ENCODE measurements at places on chromosomes 2 and 18.

DNA sequence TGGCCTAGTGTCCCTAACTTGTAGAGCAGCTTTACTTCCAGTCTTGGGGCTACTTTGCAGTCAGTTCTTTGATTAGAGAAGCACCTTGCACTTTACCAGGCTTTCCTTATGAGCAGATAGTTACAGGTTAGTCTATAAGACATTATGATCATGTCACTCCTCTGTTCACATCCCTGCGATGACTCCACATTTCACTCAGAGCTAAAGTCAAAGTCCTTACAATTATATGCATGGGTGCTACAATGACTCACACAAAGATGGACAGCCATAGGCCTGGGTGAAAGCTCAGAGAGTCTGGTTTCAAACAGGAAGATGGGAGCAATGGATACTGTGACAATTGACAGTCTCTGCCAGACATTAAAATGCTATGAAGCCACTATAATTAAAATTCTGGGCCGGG lies 27.1 kb upstream of the SSB start:
- DNase-seq, result no peak

GRCh38 chr2:1823187-1824169 lies 79.2 kb upstream of the PXDN start:
- no peak for DNase-seq

DNA sequence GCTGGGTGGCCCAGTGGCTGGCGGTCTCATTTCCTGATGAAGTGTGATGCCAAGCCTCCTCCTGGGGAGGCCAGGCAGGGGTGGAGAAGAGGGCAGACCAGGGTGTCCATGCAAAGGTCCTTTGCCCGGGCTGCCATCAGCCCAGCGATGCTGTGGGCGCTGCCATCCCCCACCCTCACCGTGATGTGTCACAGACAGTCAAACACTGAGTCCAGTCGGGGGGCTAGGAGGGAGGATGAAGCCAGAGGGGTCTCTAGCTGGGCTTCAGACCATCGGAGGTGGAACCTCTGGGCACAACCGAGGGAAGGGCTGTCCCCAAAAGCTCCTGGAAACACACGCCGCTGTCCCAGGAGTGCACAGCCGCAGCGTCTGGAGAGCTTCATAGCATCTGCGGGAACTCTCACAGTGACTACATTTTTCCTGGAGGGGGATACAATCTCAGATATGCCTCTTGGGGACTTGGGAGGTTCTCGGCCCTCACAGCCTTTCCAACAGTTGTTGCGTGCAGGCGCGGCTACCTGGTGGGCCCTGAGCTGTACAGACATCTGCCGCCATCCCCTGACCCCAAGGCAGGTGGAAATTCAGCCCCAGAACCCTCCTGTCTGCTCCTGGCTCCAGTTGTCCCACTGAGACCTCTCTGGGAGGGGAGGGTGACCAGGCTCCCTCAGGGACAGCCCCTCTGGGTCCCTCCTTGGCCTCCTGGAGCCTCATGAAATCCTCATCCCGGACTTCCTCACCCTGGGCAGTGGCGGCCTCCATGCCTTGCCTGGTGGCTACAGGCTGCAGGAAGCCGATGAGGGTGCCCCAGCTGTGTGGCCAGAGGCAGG lies 26.5 kb upstream of the OTOS start:
- no peak for DNase-seq

DNA sequence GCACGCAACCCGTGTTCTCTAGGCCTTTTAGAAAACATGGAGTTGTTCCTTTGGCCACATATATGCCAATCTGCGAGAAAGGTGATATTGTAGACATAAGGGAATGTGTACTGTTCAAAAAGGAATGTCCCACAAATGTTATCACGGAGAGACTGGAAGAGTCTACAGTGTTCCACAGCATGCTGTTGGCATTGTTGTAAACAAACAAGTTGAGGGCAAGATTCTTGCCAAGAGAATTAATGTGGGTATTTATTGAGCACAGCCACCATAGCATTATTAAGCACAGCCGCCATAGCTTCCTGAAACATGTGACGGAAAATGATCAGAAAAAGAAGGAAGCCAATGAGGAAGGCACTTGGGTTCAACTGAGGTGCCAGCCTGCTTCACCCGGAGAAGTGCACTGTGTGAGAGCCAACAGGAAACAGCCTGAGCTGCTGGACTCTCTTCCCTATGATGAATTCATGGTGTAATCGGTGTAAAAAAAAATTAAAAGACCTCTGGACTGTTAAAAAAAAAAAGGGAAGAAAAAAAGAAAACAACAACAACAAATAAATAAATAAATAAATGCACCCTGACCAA lies 29.0 kb upstream of the REL start:
- DNase-seq, result no peak

GRCh38 chr2:38239452-38239851 lies 137.6 kb downstream of the ATL2 start:
- DNase-seq, result no peak

- peak; percentile 9 for DNase-seq
These were observed 165.6 kb downstream of the INHBB start for GRCh38 chr2:120511536-120511935.

GRCh38 chr18:48896326-48896874 lies 54.4 kb downstream of the SMAD7 start:
- DNase-seq, result no peak

GRCh38 chr2:201887773-201888425 lies 81.6 kb downstream of the CDK15 start:
- no peak for DNase-seq

DNA sequence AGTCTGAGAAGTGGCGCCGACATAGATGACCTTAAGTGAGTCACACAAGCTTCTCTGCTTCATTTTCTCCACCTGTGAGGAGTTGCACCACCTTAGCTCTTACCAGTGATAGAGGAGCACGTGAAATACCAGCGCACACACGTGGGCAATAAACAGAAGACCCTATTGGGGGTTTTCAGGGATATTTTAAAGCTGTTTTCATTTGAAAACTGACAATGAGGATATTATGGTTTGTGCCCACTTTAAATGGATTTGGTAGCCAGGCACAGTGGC lies 47.3 kb upstream of the FZD7 start:
- no peak for DNase-seq

- DNase-seq, result no peak
These were observed 83.2 kb upstream of the EPHA4 start for GRCh38 chr2:221655300-221655699.

GRCh38 chr2:126858013-126858412 lies 40.7 kb upstream of the TEX51 start:
- no peak for DNase-seq

- DNase-seq, result no peak
These were observed 23.0 kb upstream of the HS6ST1 start for GRCh38 chr2:128341621-128342020.

- no peak for DNase-seq
These were observed 368.3 kb downstream of the RAD51AP2 start for GRCh38 chr2:17149945-17150344.

- no peak for DNase-seq
These were observed 69.4 kb upstream of the LAPTM4A start for GRCh38 chr2:20120569-20121416.

- DNase-seq, result no peak
These were observed 3.4 kb downstream of the TET3 start for GRCh38 chr2:73987948-73988700.

DNA sequence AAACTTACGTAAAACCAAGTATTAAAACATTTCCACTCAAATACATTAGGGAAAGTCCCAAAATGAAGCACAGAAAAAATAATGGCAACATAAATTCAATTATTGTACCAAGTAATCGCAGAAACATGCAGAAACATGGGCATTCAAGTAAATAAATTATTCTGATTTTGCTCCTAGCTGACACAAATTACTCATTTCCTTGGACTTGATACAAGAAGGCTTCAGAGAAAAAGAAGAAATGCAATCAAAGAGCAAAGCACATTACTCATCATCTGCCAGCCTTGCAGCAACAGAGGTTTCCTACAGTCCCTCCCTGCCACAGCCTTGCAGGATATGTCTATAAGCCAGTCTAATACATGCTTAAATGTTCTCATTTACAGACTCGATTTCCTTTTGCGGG lies 439.8 kb upstream of the LYPD1 start:
- DNase-seq, result no peak

- no peak for DNase-seq
These were observed 142.0 kb upstream of the UNC80 start for GRCh38 chr2:209629597-209629996.

DNA sequence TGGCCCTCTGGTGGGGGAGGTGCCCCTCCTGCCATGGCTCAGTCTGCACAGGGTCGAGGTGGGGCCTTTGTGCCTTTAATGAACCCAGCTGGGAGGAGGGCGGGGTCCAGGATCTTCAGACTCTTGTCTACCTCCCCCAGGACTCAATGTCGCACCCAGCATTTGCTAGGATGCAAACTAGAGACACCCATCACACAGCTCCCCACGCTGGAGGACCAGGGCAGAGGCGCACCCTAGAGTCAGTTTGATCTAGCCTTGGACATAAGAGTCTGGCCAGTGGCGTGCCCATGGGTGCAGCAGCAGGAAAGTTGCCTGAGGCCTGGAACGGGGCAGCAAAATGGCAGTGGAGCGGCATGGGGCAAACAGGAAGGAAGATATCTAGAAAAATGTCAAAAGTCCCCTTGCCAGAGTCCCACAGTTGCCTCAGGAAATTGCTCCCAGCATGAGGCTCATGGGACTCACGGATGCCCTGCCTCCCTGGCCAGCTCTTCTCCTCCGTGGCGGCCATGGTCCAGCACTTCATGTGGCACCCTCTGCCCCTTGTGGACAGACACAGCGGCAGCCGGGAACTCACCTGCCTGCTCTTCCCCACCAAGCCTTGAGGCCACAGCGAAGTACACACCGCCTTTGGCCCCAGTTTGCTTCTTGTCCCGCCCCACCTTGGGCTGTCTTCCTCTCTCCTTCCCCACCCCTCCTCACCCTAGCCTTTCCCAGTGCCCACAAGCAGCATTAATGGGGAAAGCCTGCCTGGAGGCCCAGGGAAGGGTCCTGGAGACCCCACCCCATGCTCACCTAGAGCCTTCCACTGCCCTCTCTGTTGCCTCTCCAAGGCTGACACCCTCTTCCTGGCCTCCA lies 17.7 kb downstream of the SH2D6 start:
- no peak for DNase-seq

- DNase-seq, result no peak
These were observed 53.2 kb downstream of the BMPR2 start for GRCh38 chr2:202429164-202429980.

DNA sequence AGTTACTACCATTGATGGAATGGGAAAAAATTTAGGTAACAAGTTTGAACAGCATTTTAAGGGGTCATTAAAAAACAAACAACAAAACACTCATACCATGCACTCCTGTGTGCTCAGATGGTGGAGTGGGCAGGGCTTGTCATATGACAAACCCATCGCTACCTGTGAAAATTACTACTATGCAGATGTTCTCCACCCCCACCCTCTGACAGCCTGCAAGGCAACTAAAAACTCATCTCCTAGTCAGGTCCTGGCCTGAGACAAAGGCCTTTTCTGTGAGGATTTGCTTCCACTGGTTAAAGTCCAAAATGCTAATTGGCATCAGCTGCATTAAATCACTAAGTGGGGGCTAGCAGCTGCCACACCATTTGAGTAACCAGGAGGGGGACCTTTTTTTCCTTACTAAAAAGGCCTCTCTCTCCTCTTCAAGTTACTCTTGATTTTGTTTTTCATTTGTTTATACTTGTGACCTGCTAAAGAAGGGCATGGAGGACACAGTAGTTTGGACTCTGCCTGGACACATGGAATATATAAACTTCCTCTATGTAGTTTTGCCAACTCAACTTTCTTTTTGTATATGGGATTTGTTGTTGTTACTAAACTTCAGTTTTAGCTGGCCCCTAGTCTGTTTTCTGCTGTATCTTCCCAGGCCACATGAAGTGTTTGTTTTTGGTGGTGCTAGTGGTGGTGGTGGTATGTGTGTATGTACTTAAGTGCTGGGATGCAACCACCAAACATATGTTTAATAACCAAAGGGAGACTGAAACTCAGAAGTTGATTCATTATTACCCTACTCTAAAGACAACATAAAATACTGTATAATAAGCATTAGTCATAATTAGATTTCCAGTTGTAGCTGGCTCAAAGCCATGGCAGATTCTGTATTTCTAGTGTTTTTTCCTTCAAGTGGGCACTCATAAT lies 121.3 kb downstream of the MAP4K4 start:
- DNase-seq, result peak; percentile 90

DNA sequence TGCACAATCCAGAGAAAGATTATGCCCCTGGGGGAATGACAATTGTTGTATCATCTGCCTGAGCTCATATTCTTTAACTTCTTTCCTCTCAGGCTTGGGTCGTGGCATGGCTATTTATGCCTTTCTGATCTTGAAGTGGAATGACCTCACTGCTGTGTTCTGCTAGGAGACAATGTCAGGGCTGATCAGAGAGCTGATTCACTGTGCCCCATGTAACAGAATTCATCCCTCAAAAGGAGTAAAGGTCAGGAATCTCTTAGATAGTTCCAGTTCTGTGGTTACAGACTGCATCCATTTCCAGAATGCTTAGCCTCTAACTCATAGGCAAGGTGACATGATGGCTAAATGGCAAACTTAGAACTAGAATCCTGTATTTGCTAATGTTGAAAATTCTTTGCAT lies 511.7 kb upstream of the CNTNAP5 start:
- no peak for DNase-seq

DNA sequence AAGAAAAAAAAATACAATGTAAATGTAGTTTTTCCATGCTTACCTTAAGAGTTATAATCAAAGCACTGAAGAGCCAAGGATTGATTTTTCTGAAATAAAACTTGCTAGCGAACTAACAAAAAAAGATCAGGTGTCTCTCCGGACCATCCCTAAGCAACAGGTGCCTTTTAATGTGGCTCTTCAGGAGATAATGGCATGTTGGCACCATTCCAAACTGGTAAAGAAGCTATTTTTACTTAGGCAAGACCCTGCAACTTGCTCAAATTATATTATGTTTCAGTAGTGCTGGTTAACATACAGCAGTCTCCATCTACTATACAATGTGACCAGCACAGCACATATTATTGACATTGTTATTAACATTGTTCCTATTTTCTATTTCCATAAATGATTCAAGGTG lies 2.3 kb upstream of the GCC2 start:
- no peak for DNase-seq

All from hippocampal formation (tissue), 2 donors.